Type B pancreatic cell (in vitro differentiated cells): ENCODE measurements at places on chromosomes 13 and 19.

DNA sequence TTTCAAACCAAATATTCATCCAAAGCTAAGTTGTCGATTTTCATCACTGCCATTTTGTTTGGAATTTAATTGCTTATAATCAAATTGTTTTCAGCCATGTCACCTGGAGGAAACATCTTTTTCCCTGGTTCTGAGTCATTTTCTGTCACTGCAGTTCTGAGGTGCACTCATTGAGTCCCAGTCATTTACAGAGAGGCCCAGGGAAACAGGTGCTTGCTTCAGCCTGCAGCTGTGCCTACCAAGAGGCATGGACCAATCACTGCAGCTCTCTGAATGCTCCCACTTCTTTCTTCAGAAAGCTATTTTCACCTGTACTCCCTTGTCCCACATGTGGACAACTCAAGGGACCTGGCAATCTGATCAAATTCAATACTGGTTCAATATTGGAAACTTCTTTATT, 308.1 kb downstream of the COG6 start:
- no peak for DNase-seq

DNA sequence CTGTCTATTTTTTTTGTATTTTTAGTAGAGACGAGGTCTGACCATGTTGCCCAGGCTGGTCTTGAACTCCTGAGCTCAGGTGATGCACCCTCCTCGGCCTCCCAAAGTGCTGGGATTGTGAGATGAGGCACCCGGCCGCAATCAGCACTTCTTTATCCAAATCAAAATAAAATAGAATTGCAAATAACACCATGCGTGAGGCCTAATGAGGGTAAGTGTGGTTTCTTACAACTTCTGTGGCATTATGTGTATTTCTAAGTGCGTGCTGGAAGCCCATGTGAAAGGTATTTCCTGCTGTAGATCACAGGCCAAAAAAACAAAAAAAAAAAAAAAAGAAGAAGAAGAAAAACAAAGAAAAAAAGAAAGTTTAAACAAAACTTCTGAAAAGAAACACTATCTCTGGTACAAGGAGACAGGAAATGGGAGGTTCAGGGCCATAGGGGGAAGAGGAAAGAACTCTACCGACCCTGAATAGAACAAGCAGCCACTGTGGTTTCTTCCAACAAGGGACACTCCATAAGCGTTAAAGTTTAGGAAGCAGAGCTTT, 3.0 kb upstream of the GRAMD1A start:
- no peak for DNase-seq

- no peak for DNase-seq
Observed at GRCh38 chr19:532561-533363, 1.2 kb downstream of the CDC34 start.

- DNase-seq, result no peak
Observed at GRCh38 chr13:109687559-109688448, 98.6 kb downstream of the IRS2 start.

- no peak for DNase-seq
Observed at GRCh38 chr19:45528744-45529419, 21.6 kb downstream of the VASP start.
